DMS79 (cell line): ENCODE measurements at places on chromosomes 2 and 18.
A peak's percentile ranks its signal among the peaks of the same experiment; 100 is the strongest.

DNA sequence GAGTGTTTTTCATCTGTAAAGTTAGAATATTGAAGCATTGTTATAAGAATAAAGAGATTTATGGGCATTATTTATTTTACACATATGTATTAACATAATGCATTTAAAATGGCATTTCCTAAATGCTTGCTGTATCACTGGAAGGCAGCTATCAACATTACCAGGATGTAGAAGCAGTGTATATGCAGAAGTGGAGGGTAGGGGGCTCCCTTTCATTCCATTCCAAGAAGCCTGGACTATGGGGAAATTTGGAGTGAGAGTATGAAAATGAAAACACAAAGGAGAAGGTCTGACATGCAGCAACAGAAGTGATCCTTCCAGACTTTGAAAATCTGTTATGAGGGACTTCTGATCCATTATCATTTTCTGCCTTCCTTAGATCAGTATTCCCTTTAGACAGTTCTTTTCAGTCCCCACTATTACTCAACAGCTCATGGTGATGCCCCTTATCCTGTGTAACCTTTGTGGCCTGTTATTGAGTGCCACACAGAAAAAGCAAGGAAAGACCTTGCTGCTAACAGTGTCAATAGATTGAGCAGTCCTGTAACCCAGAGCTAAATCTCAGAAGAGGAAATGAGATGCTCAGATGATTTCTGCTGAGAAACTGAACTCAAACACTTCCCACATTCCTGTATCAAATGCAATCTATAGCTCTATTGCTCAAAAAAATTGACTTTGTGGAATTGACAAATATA, 216.6 kb downstream of the HNMT start:
- DNase-seq, result no peak

GRCh38 chr18:11810379-11810778, 40.8 kb upstream of the CHMP1B start:
- no peak for DNase-seq

DNA sequence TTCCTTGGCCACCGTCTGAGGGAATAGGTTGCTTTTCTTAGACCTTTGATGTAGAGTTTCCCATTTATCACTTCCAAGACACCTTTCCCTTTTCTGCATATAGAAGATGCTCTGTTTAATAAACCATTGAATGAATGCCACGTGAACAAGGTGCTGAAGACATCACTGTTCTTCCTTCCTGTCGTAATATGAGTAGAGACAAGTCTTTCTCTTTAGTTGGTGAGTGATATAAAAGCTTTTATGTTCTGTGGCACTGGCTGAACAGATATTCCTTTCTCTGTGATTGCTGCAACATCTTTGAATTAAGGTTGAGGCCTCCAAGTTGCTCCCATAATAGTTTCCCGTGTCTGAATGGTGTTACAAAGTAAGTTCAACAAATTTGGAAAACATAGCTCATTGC, 38.7 kb downstream of the TTC39C start:
- DNase-seq, result no peak

DNA sequence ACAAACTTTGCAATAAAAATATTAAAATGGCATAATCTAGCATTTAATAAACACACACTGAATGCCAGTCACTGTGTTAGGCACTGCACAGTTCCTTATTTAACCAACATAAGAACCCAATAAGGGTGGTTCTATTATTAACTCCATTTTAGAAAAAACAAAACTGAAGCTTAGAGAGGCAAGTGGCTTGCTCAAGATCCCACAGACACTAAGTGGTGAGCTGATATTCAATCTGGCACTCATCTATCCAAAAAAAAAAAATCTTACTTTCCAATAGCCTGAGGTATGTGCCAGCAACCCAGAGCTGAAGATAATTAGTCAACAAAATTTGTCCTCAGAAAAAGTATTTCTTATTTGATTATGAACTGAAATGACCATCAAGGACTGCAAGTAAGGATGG, 799 bp downstream of the CYTIP start:
- no peak for DNase-seq

- no peak for DNase-seq
Measured at GRCh38 chr2:143629340-143629739, 500.1 kb downstream of the ARHGAP15 start.

DNA sequence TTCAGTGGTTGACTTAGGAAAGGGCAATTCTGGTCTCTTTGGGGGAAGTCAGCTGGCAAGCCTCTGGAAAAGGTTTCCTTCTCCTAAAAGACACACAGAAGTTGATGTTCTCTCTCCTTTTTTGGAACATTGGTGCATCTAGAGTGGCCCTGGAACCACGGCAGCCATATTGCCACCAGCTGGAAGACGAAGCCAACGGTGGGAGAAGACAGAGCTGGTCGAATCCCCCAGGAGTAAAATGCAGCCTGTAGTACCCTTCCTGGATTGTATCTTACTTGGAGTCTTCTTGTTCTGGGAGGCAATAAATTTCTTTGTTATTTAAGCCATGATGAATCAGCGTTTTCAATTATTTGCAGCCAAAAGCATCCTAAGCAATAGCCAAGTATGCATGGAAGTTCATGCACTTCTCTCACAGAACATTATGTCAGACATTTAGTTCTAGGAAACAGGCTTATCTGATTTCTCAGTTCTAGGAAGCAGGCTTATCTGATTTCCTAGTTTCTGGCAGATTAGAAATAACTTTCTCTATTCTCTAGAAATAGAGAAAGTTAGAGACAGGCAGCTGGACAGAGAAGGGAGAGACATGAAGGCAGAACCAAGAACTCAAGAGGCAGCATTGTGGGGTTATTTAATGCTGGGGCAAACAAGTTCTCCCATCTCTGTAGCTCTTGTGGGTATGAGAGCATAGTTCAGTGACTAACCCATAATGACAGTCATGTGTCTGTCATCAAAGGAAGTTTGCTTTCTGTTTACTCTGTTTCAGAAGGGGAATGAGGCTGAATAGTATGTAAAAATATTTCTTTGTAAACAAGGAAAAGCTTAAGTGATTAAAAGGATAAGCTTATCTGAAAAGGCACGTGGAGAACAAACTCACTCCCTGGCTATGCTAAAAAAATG, 40.5 kb upstream of the NABP1 start:
- no peak for DNase-seq

GRCh38 chr2:225091336-225091735, 49.1 kb upstream of the DOCK10 start:
- DNase-seq, result no peak

DNA sequence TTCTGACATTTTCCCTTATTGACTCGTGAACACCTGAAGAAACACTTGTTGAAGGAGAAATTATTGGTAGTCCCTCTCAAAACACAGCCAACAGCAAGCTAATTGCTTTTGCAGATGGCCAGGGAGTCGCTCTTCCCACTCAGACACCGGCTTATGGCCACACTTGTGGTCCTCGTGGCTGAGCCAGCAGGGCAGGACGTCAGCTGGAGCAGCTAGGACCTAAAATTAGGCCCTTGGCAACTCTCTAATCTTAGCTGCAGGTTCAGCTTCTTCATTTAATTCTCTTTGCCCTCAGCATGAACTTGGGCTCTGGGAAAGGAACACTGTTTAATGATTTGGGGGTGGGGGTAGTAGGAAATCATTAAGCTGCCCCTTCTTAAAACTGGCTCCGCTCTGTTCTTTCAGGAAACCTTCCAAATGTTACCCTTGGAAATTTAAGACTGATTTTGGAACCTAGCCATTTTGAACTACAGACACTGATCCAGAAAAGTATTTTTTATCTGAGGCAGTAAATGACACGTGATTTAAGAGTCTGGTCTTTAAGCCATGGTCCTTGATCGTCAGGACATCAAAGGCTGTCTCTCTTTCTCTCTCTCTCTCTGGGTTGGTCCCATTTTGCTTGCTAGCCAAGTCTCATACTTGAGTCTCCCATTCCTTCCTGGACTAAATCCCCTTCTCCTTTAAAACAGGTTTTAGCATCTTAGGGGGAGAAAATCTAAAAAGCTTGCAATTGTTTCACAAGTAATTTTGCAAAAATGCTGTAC, 77.5 kb downstream of the CDK15 start:
- DNase-seq, result peak; percentile 19

GRCh38 chr18:48541026-48541746, 2.4 kb downstream of the CTIF start:
- DNase-seq, result peak; percentile 11

DNA sequence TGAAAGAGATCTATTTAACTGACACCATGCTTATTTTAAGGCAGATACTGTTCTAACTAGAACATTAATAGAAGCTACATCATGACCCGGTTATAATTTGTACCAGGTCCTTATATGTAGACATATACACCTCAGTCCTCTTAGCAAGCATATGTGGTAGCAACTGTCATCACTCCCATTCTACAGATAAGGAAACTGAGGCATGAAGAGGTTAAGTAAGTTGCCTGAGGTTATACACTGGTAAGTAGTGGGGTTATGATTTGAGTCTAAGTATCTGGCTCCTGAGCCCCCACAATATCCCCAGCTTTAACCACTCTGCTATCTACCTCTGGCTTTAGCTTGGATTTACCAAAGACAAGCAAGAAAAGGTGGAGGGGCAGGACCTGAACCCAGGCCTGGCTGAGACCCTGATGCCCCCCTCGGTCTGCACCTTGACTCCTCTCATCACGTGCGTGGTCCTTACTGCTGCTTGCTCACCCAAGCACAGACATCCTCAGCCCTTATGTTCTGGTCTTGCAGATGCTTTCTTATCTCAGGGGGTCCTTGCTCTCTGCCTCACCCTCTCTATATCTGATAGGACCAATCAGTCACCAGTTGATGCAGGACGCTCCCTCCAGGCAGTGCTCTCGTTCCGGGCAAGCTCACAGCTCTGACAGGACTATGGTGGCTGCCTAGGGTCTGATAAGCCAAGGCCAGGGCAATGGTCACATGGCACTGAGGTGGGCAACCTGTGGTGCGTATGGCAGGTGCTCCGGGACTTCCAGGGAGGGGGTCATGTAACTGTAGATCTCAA, 4.0 kb downstream of the DYSF start:
- DNase-seq, result no peak

GRCh38 chr2:180907731-180908130, 72.7 kb upstream of the UBE2E3 start:
- no peak for DNase-seq

DNA sequence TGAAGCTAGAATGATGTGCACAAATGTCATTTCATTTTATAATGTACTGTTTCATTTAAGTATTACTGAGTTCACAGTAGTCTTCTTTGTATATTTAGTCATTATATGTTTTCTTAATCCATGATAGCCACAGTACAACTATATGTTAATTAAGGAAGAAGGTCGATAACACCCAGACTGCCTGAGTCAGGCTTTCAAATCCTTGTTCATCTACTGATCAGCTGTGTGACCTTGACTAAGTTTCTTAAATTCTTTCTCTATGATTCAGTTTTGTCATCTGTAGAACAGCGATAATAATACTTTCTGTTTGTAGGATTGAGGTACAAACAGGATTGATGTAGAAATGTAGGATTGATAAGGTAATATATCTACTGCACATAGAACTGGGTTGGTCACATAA, 5.4 kb downstream of the GCC2 start:
- no peak for DNase-seq

DNA sequence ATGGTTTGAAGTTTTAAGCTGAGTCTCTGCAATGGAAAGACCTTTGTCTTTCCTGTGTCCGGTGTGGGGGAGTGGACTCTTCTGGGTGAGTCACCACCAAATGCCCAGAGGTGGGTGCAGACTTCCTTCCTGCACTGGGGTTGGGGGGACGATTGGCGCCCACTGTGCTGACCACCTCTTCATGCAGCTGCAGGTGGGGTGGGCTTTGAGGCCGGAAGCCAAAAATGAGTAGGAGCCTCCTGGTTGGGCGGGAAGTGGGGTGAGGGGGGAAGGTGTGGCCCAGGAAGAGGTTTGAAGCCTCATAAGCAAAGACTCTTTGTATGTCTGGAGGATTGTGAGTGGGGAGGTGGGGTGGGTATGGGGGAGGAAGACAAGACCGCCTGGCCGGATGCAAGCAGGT, 27.6 kb downstream of the PAX8 start:
- no peak for DNase-seq

DNA sequence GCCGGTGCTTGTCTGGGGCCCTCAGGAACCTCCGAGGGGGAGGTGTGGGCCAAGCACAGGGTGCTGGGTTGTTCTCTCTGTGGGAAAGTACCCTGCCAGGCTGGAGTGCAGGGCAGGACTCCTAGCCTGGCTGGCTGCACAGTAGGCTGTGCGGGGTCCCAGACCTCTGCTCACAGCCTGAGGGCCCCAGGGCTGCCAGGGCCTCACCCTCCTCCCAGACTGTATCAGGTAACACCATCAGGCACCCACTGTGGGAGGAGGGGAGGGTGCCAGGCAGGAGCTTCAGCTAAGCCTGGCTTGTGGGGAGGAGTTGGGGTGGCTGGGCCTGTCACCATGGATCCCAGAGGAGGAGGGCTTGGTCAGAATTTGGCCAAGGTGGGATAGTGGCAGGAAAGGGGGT, 211.9 kb upstream of the SMAD2 start:
- no peak for DNase-seq

DNA sequence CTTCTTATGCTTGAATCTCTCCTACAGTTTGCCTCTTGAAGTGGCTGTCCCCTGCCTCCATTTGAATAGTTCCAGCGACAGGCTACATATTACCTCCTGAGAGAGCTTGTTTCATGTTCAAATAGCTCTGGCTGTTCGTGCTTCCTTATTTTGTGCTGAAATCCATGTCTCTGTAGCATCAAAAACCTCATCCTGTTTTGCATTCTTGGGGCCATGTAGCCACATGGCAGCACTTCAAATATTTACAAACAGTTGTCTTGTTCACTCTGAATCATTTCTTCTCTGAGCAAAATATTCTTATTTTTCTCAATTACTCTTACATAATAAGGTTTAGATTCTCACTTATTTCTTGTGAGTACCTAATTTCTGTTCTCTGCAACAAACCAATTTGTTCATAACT, 1243.1 kb upstream of the NXPH2 start:
- DNase-seq, result no peak

- DNase-seq, result no peak
Measured at GRCh38 chr2:241003047-241003360, 4.6 kb downstream of the SNED1 start.

DNA sequence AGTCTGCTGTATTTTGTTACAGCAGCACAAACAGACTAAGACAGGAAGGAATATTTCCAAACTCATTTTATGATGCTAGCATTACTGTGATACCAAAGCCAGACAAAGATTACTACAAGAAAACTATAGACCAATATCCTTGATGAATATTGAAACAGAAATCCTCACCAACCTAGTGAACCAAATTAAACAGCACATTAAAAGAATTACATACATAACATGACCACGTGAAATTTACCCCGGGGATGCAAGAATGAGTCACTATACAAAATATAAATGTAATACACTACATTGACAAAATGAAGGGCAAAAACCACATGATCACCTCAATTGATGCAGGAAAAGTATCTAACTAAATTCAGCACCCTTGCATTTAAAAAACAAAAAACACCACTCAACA, 112.6 kb downstream of the CHN1 start:
- DNase-seq, result no peak

GRCh38 chr2:241877989-241878970, 8.8 kb downstream of the RTP5 start:
- no peak for DNase-seq

DNA sequence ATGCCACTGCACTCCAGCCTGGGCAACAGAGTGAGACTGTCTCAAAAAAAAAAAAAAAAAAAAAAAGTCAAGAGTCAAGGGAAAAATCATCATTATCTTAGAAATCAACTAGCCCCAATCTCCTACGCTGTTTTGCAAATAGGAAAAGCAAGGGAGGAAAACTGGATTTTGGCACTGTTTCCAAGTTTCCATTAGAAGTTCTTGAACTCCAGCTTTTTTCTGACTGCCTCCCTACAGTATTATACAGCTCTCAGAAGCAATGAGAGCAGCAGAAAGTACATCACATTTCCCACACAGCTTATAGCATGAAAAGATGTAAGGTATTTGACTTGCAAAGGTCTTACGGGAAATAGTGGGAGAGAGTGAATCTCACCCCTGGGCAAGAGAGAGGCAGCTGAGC, 127.8 kb downstream of the OSR1 start:
- DNase-seq, result no peak

- no peak for DNase-seq
Measured at GRCh38 chr2:145119225-145119624, 599.3 kb upstream of the ZEB2 start.
